ENCODE measurements at places on chromosomes 3 and 15. TPM values are rescaled to one million over a fixed set of nuclear protein-coding genes. Genes with fewer than 3 reads are reported as not detected.
A peak's percentile ranks its signal among the peaks of the same experiment; 100 is the strongest.

WNT7A gene
- 54.5 TPM for total RNA-seq

ST3GAL6 gene
- 1.4 TPM for total RNA-seq

- no peak for DNase-seq
Measured at GRCh38 chr15:91891788-91892345, 38.4 kb downstream of the SLCO3A1 start.

- DNase-seq = no peak
Measured at GRCh38 chr15:63407612-63408011, 26.0 kb upstream of the CA12 start.

- DNase-seq = peak; percentile 63
Measured at GRCh38 chr3:160210799-160211221, 14.4 kb upstream of the C3orf80 start.

GRCh38 chr3:58569287-58570001 is 7.7 kb downstream of the FAM107A start:
- no peak for DNase-seq

All from renal cortical epithelial cell (primary cell).